ENCODE measurements at places on chromosomes 2 and 18. TPM values are rescaled to one million over a fixed set of nuclear protein-coding genes. Genes with fewer than 3 reads are reported as not detected.

Gene GKN2
- 1.6 TPM for total RNA-seq

Gene TLX2
- not detected for total RNA-seq

Gene GBX2
- total RNA-seq, result not detected

Gene SCTR
- total RNA-seq, result 31.9 TPM

Gene DSG1
- not detected for total RNA-seq

Gene SLC5A6
- 10.9 TPM for total RNA-seq

Gene SLC11A1
- 12.8 TPM for total RNA-seq

Gene GLI2
- total RNA-seq, result 0.24 TPM

Gene CPLX4
- total RNA-seq, result not detected

Gene TRIB2
- 4.9 TPM for total RNA-seq

Gene SNED1
- 9.4 TPM for total RNA-seq

Gene NBAS
- 33.6 TPM for total RNA-seq

Gene SETBP1
- total RNA-seq, result 16.6 TPM

Gene PJVK
- 1.9 TPM for total RNA-seq

Gene FOXI3
- total RNA-seq, result not detected

Gene C2orf74
- 5.5 TPM for total RNA-seq

Gene HAAO
- total RNA-seq, result 35.4 TPM

Gene STPG4
- total RNA-seq, result not detected

Gene ERICH2
- total RNA-seq, result 0.72 TPM

Gene SLC5A7
- total RNA-seq, result 0.04 TPM

Gene SLC39A10
- total RNA-seq, result 11.5 TPM

Gene WDFY1
- total RNA-seq, result 13.5 TPM

Data from pancreas (tissue), 10 donors.